ENCODE measurements at places on chromosomes 7 and 10. TPM values are rescaled to one million over a fixed set of nuclear protein-coding genes. Genes with fewer than 3 reads are reported as not detected.

GRCh38 chr7:131143869-131144268 lies 183.8 kb upstream of the MKLN1 start:
- DNase-seq = no peak
- peaks cover 3% of the 10 kb centered on the region for H3K27me3 ChIP-seq
- H3K27ac ChIP-seq = no peak overlapping the region
- no peak overlapping the region for H3K4me3 ChIP-seq
- peaks cover 4% of the 10 kb centered on the region for H3K36me3 ChIP-seq

DNA sequence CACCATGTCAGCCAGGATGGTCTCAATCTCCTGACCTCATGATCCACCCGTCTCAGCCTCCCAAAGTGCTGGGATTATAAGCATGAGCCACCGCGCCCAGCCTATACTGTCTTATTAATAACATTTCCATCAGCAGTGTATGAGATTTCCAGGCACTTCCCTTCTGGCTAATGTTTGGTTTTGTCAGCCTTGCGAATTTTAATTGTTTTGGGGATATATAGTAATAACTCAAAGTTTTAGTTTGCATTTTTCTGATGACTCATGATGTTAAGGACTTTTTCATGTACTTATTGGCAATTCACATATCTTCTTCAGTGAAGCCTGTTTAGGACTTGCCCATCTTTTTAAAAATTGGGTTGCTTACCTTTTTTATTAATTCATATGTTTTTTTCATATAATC lies 76.0 kb downstream of the TMEM270 start:
- no peaks in the 10 kb centered on the region for H3K4me1 ChIP-seq
- H3K27ac ChIP-seq = no peak overlapping the region
- no peaks in the 10 kb centered on the region for H3K36me3 ChIP-seq
- H3K4me3 ChIP-seq = no peak overlapping the region

GRCh38 chr10:125002047-125002422 lies 60.1 kb downstream of the ZRANB1 start:
- no peaks in the 10 kb centered on the region for H3K4me1 ChIP-seq
- no peaks in the 10 kb centered on the region for H3K36me3 ChIP-seq
- H3K27me3 ChIP-seq = no peaks in the 10 kb centered on the region
- H3K4me3 ChIP-seq = no peak overlapping the region
- peak; percentile 24 for DNase-seq

DNA sequence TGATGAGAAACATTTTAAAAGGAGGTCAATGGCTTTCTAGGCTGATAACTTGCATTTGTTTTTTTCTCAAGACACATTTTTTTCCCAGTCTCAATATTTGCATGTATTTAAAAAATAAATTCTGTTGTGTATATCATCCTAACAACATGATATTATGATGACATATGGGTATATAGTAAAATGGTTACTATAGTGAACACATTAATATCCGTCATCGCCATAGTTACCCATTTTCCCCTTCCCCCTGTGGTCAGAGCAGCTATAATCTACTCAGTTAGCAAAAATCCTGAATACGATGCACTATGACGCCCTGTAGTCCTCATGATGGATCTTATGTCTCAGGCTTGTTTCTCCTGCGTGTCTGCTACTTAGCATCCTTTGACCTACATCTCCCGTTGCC lies 60.9 kb upstream of the ZPBP start:
- H3K27me3 ChIP-seq = no peaks in the 10 kb centered on the region
- no peak for DNase-seq
- no peak overlapping the region for H3K4me3 ChIP-seq
- H3K36me3 ChIP-seq = no peaks in the 10 kb centered on the region

- H3K4me1 ChIP-seq = peaks cover under 1% of the 10 kb centered on the region
- no peak overlapping the region for H3K4me3 ChIP-seq
- H3K27ac ChIP-seq = no peak overlapping the region
- DNase-seq = no peak
- H3K27me3 ChIP-seq = no peaks in the 10 kb centered on the region
Observed at GRCh38 chr7:30459591-30460245, 18.9 kb downstream of the NOD1 start.

GRCh38 chr7:137696988-137697387 lies 149.8 kb downstream of the DGKI start:
- H3K27ac ChIP-seq = no peak overlapping the region
- no peaks in the 10 kb centered on the region for H3K27me3 ChIP-seq
- DNase-seq = no peak
- H3K4me3 ChIP-seq = no peak overlapping the region
- no peaks in the 10 kb centered on the region for H3K4me1 ChIP-seq

- H3K27me3 ChIP-seq = no peaks in the 10 kb centered on the region
- DNase-seq = no peak
- no peak overlapping the region for H3K27ac ChIP-seq
Observed at GRCh38 chr10:108696792-108697477, 1226.4 kb downstream of the XPNPEP1 start.

- no peak overlapping the region for H3K27ac ChIP-seq
- no peak overlapping the region for H3K4me3 ChIP-seq
- no peak for DNase-seq
- H3K4me1 ChIP-seq = no peaks in the 10 kb centered on the region
- no peaks in the 10 kb centered on the region for H3K27me3 ChIP-seq
- no peaks in the 10 kb centered on the region for H3K36me3 ChIP-seq
Observed at GRCh38 chr10:108244443-108245228, 1080.1 kb upstream of the SORCS1 start.

DNA sequence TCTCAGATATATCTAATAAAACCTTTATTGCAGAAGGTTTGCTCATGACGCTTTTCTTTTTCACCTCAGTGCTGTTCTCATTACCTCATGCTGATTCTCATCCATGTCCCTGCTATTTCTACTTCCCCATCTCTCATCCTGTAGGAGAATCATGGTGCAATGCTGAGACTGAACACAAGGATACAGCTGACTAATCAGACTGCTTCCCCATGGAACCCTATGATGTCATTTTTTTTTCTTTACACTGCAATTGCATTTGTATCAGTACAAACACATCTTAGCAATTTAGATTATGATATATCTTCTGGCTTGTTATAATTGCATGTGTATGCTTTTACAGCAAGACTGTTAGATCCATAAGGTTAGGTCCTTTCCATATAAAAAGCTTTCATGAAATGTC lies 93.7 kb downstream of the SEMA3A start:
- no peaks in the 10 kb centered on the region for H3K27me3 ChIP-seq
- H3K27ac ChIP-seq = no peak overlapping the region
- H3K36me3 ChIP-seq = peaks cover 2% of the 10 kb centered on the region
- DNase-seq = no peak

DNA sequence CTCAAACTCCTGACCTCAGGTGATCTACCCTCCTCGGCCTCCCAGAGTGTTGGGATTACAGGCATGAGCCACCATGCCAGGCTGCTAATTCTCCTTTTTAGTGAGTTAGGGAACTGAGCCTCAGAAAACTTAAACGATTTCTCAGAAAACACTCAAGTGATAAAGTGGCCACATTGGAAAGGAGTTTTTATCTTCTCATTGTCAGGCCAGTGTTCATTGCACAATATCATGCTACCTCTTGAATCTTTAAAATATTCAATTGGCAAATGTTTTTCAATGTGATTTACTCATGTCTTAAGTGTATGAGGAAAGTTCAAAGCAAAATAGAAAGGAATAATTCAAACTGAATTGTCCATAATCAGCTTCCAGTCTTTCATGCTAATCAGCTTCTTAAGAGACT lies 80.7 kb downstream of the ITGB8 start:
- no peaks in the 10 kb centered on the region for H3K4me1 ChIP-seq
- H3K36me3 ChIP-seq = no peaks in the 10 kb centered on the region
- no peak for DNase-seq
- H3K4me3 ChIP-seq = no peak overlapping the region
- no peak overlapping the region for H3K27ac ChIP-seq

Gene AGBL3
- total RNA-seq = 6.7 TPM

Gene PDLIM1
- total RNA-seq = 10.0 TPM

Measured in activated naive CD8-positive, alpha-beta T cell treated with anti-CD3 and anti-CD28 coated beads, Interleukin-2, amount 10 ng/mL, durations not matched to agents 7 days and 5 days (primary cell).